ENCODE measurements at places on chromosomes 2 and 18. TPM values are rescaled to one million over a fixed set of nuclear protein-coding genes. Genes with fewer than 3 reads are reported as not detected.
A peak's percentile ranks its signal among the peaks of the same experiment; 100 is the strongest.

DNA sequence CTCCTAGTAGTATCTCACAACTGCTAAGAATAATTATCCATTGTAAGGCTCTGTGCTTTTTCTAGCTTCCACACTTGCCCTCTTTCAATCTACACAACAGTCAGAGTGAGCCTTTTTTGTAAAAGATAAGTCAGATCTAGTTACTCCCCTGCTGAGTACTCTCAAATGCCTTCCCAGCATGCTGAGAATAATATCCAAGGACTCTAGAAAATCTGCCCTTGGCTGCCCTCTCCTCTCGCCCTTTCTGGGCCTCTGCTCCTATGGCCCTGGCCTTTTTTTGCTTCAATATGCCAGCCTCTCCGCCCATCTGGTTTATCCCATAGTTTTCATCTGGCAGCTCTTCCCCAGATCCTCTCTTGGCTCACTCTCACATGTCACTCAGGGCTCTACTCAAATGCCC, 455.9 kb upstream of the UBE2E3 start:
- H3K36me3 ChIP-seq, result no peaks in the 10 kb centered on the region
- peak overlapping the region; percentile 90 for H3K27ac ChIP-seq
- no peak for DNase-seq
- H3K27me3 ChIP-seq, result no peaks in the 10 kb centered on the region
- peaks cover 29% of the 10 kb centered on the region for H3K4me1 ChIP-seq
- H3K4me3 ChIP-seq, result no peak overlapping the region

Gene PTPN18
- total RNA-seq, result 9.9 TPM

DNA sequence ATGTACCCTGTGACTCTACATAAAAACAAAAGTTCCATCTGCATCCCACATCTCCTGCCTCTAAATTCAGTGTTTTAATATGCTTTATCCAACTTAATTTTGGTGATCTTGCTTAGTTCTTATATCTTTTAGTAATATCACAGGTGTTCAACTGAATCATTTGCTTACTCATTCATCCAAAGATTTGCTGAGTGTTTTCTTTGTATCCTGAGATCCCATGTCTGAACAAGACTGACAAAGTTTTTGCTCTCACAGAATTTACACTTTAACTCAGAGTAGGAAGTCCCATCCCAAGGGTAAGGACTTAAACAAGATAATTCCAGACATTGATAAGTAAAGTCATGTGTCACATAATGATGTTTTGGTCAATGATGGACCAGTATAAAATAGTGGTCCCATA, 87.0 kb downstream of the FSIP2 start:
- H3K27me3 ChIP-seq, result no peaks in the 10 kb centered on the region
- H3K27ac ChIP-seq, result no peak overlapping the region
- H3K4me1 ChIP-seq, result no peaks in the 10 kb centered on the region
- no peaks in the 10 kb centered on the region for H3K36me3 ChIP-seq
- H3K4me3 ChIP-seq, result no peak overlapping the region

DNA sequence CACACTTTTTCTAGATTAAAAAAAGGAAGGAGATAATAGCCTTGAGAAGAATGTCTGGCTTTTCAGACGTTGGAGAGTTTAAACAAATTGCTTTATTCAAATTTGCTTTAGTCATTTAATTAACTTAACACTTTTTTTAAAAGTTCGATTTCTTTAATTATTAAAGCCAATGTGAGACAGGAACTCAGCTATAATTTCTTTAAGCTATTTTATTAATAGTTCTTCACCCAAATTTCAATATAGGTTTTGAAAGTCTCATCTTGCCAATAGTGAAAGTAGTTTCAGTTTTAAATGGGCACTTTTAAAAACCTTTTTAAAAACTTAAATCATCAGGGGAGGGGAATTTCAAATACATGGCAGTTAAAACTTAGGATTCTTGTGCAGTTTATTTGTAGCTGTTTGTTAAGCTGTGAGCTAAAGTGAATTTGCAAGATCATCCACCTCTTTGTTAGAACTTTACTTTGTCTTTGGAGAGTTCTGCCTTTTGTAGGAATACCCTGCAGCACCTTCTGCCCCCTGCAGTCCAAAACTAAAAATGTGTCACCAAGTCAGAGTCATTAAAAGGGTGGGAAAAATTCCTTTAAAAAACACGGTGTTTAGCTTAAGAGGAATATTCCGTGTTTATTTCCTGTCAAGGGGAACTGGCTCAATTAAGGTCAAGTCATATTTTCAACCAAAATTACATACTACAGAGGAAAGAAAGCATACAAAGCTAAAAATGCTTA, 4.6 kb downstream of the TGIF1 start:
- peaks cover 25% of the 10 kb centered on the region for H3K36me3 ChIP-seq
- peak overlapping the region; percentile 99 for H3K27ac ChIP-seq
- DNase-seq, result peak; percentile 67
- H3K4me3 ChIP-seq, result peak overlapping the region; percentile 78
- peaks cover 49% of the 10 kb centered on the region for H3K4me1 ChIP-seq
- no peaks in the 10 kb centered on the region for H3K27me3 ChIP-seq

Gene ECEL1
- 0.14 TPM for total RNA-seq

DNA sequence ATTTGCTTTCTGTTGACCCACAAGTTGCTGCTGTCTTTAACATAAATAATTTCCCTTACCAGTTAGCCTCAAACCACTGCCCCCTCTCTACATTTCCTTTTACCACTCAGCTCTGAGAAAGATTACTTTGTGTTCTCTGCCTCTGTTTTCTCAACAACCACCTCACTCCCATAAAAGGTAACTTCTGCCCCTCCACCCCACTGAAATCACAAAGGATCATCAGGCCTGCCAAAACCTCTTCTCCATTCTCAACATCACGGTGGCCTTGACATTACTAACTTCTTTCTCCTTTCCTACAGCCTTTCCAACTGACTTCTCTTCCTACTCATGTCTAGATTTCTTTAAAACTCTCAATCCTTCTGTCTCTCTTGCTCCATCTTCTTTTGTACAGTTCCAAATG, 10.1 kb downstream of the ACADL start:
- H3K36me3 ChIP-seq, result no peaks in the 10 kb centered on the region
- no peak overlapping the region for H3K27ac ChIP-seq
- no peaks in the 10 kb centered on the region for H3K4me1 ChIP-seq

DNA sequence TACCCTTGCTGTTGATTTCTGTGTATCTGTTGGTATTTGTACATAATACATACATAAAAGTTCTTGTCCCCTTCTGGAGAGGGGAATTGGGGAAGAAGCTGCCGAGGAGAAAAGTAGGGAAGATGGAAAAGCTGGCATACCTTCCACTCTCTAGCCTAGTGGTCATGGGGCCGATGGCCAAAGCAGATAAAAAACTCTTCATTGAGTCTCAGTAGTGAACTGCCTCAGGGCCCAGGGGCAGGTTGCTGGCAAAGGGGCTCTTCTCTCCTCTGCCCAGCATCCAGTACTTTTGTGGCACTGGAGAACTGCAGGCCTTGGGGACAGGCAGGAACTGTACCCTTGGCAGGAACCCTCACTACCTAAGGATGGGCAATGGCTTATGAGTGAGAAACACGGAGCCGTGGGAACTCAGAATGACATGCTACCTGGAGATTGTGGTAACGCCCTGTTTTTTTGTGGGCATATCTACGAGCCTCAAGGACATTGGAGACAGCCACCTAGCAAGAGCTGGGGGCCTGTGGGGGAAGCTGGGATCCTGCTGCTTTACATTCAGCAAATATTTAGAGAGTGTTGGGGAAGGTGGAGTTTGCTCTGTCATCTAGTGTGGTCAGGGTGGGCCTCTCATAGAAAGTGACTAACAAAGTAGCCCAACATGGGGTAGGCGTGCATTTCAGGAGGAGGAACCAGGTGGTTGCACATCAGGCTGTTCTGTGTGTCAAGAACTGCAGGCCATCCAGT, 22.6 kb upstream of the ITGB6 start:
- no peaks in the 10 kb centered on the region for H3K27me3 ChIP-seq
- H3K27ac ChIP-seq, result peak overlapping the region; percentile 92
- peaks cover 54% of the 10 kb centered on the region for H3K4me1 ChIP-seq
- no peak for DNase-seq

GRCh38 chr2:54486766-54487165, 30.6 kb downstream of the SPTBN1 start:
- H3K27me3 ChIP-seq, result no peaks in the 10 kb centered on the region
- no peak overlapping the region for H3K27ac ChIP-seq
- H3K4me1 ChIP-seq, result peaks cover 30% of the 10 kb centered on the region
- H3K36me3 ChIP-seq, result no peaks in the 10 kb centered on the region

DNA sequence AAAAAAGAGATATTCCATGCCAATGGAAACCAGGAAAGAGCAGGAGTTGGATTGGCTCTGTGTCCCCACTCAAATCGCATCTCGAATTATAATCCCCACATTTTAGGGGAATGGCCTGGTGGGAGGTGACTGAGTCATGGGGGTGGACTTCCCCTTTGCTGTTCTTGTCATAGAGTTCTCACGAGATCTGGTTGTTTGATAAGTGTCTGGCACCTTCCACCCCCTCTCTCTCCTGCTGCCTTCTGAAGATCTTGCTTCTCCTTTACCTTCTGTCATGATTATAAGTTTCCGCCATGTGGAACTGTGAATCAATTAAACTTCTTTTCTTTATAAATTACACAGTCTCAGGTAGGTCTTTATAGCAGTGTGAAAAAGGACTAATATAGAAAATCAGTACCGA, 355.6 kb downstream of the NBAS start:
- no peak overlapping the region for H3K4me3 ChIP-seq
- no peaks in the 10 kb centered on the region for H3K27me3 ChIP-seq
- H3K27ac ChIP-seq, result no peak overlapping the region
- H3K4me1 ChIP-seq, result no peaks in the 10 kb centered on the region
- DNase-seq, result no peak

DNA sequence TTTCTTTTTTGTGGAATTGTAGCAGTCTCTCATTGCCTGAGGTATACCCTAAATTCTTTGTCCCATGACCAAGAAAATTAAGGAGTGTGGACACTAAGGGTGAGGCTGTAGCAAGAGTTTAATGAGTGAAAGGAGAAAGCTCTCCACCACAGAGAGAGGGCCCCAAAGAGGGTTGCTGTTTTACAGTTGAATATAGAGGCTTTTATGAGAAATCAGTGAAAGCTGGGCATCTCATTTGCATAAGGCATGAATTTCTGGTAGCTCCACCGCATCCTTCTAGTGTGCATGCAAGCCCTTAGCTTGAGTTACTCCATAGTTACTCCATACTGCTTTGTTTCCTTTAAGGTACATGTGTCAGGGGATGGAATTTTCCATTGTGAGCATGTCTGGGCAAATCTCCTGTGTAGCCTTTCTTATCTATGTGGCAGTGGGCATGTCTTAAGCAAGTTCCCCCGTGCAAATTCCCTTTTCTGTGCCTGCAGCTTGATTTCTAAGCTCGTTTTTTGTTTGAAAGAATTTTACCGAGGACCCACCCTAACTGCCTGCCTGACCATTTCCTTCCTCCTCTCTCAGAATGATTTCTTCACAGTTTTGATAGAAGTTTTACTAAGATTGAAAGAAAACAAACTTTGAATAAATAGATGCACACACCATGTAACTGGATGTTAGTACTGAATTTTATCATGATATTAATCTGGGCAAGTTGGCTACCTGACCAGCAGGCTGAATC, 218.9 kb downstream of the PARD3B start:
- H3K27me3 ChIP-seq, result no peaks in the 10 kb centered on the region
- no peaks in the 10 kb centered on the region for H3K36me3 ChIP-seq
- no peak overlapping the region for H3K27ac ChIP-seq

DNA sequence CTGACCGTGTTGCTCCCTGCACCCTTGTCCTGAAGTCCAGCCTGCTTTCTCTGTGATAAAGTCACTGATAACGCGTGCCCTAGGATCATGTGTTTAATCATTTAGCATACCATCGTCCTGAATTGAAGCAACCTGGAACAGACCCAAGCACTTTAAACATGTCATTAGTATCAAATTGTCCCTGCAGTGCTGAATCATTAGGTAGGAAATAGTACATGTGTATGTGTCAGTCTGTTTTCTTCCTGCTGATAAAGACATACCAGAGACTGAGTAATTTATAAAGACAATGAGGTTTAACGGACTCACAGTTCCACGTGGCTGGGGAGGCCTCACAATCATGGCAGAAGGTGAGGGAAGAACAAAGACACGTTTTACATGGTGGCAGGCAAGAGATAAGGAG, 2.8 kb downstream of the ASB18 start:
- H3K4me1 ChIP-seq, result no peaks in the 10 kb centered on the region
- H3K4me3 ChIP-seq, result no peak overlapping the region
- no peaks in the 10 kb centered on the region for H3K36me3 ChIP-seq
- peaks cover 4% of the 10 kb centered on the region for H3K27me3 ChIP-seq

DNA sequence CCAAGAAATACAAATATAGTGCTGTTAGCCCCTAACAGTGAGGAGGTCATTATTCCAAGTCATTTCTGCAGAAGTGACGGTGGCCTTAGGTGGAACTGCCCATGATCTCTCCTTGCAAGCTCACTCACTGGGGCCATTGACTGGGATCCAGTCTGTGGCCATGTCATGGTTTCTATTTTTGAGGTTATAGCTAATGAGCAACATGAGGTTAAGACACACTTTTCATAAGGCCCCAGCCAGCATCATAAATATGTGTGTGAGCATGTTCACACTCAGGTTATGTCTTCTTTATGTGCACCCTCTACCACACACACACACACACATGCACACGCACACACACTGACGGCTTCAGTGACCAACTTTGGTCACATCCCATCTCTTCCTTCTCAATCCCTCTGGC, 484 bp downstream of the AFF3 start:
- no peaks in the 10 kb centered on the region for H3K27me3 ChIP-seq
- H3K4me1 ChIP-seq, result no peaks in the 10 kb centered on the region
- DNase-seq, result no peak
- no peak overlapping the region for H3K4me3 ChIP-seq
- no peak overlapping the region for H3K27ac ChIP-seq
- no peaks in the 10 kb centered on the region for H3K36me3 ChIP-seq

- H3K27me3 ChIP-seq, result no peaks in the 10 kb centered on the region
- peak; percentile 65 for DNase-seq
- H3K4me3 ChIP-seq, result no peak overlapping the region
- H3K4me1 ChIP-seq, result peaks cover 12% of the 10 kb centered on the region
Measured at GRCh38 chr2:70083344-70084156, 3.7 kb upstream of the PCBP1 start.

DNA sequence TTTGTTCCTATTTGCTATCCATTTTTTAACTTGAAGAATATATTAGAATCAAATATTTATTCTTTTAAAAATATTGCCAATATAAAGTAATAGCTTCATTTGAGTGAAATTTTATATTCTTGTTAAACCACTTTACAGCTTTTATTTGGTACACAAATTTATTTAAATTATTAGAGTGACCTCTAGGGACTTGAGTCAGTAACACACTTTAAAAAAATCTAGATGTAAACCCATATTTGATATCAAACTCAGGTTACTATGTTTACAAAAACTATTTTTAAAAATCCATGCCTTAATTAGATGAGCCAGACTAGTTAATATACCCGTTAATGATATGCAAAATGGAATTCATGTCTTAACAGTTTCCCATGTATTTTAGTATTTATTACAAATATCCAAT, 134.6 kb downstream of the MAP4K4 start:
- DNase-seq, result no peak
- H3K27ac ChIP-seq, result peak overlapping the region; percentile 94
- no peaks in the 10 kb centered on the region for H3K27me3 ChIP-seq
- H3K4me3 ChIP-seq, result no peak overlapping the region
- peaks cover 52% of the 10 kb centered on the region for H3K36me3 ChIP-seq

Gene ABCG8
- not detected for total RNA-seq

Data from astrocyte (in vitro differentiated cells and primary cell).